Peyer's patch (tissue), 4 donors: ENCODE measurements at places on chromosomes 5 and 9. TPM values are rescaled to one million over a fixed set of nuclear protein-coding genes. Genes with fewer than 3 reads are reported as not detected.

The SELENOP gene
- 1,529 TPM for total RNA-seq

The NPM1 gene
- 171 TPM for total RNA-seq

The C9orf50 gene
- total RNA-seq, result not detected

The IL13 gene
- total RNA-seq, result not detected

DNA sequence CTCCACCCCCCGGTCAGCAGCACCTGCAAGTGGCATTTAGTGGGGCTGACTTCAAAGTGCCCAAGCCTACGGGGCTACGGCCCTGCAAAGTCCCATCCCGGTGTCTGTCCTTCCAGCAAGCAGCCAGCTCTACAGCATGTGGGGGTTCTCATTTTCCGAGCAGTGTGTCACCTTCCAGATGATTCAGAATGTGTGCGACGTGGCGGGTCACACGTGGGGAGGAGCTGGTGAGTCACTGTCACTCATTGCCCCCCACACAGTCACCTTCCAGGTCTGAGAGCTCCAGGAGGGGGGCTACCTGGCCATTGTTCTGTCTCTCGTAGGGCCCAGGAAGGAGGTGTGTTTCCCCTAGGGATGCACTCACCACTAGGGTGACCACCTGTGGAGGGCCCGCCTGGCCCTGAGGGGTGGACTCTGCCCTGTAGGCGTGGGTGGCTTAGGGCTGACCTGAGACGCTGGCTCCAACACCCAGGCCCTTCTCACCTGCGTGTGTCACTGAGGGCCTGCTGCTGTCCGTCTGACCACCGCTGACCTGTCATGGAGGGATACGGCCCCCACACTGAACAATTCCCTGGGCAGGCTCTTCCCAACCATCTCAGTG is 70.2 kb downstream of the SEMA4D start:
- H3K4me1 ChIP-seq, result peaks cover 41% of the 10 kb centered on the region
- H3K36me3 ChIP-seq, result no peaks in the 10 kb centered on the region
- no peak overlapping the region for H3K4me3 ChIP-seq
- peak; percentile 45 for DNase-seq
- H3K27me3 ChIP-seq, result no peaks in the 10 kb centered on the region
- H3K27ac ChIP-seq, result no peak overlapping the region

DNA sequence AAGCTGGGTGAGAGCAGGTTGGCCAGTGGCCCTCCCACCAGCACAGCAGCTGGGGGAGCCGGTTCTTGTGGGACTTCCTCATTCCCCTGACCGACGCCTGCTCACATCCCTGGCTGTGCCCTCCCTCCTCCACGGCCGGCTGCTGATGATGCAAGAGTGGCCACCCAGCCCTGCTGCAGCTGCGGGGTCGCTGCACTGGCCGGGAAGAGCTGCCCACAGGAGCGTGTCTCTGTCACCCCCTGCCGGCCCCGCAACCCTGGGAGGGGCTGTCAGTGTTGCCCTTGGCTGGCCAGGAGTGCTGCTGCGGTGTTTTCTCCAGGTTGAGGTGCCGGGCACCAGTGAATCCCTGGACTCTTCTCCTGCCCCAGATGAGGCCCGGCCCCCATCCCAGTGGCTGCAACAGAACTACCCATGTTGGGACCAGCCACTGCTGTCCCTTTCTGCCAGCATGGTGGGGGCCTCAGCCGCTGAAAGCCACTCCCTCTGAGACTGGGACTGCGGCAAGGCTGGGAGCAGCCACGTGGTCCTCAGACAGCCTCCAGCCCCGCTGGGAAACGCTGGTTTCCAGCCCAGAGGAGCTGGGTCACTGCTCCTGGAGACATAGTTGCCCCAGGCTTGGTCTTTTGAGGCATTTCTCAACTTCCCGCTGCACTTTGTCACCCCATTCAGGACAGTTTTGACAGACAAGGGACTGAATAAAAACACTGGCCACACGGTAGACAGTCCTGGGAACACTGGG is 739 bp downstream of the CARD9 start:
- peak overlapping the region; percentile 12 for H3K4me3 ChIP-seq
- no peak overlapping the region for H3K27ac ChIP-seq
- DNase-seq, result peak; percentile 63
- H3K4me1 ChIP-seq, result no peaks in the 10 kb centered on the region
- no peaks in the 10 kb centered on the region for H3K36me3 ChIP-seq

- DNase-seq, result no peak
- no peak overlapping the region for H3K27ac ChIP-seq
- H3K4me1 ChIP-seq, result no peaks in the 10 kb centered on the region
- H3K4me3 ChIP-seq, result no peak overlapping the region
- no peaks in the 10 kb centered on the region for H3K27me3 ChIP-seq
Measured at GRCh38 chr5:90142541-90142940, 267.0 kb downstream of the CETN3 start.

DNA sequence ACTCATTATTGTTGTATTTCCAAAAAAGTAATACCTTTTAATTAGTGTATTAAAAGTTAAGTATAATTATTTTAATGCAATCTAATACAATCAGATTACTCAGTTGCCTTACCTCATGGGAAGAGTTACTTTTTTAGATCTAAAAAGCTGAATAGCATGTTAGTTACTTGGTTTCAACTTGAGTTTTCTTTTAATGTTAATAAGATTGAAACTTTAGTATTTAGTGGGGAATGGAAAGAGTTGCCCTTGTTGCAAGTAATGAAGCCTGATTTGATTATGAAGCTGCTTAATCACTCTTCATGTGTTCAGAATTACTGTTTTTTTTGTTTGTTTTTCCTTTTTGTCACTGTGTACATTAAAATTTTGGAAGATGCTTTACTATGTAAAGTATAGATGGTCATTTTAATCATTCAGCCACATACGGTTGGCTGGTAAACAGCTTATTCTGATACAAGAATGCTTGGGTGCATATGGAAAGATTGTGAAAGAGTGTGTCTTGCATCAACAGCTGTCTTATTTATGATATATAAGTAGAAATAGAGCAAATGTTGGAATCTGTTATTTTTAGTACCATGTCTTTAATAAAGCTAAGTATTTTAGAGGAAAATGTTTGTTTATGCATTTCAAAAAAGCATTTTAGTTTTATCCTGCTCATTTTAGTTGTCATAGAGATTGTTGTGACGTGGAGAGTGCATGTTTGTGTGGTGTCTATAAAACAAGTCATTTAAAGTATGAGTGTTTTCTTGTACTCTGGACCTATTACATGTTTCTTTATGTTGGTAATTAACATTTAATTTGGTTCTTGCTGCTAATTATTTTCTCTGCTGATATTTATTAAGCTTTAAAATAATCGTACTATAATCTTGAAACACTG is 36.4 kb downstream of the SREK1 start:
- no peaks in the 10 kb centered on the region for H3K4me1 ChIP-seq
- no peak for DNase-seq
- H3K27me3 ChIP-seq, result no peaks in the 10 kb centered on the region
- no peak overlapping the region for H3K4me3 ChIP-seq

- no peak for DNase-seq
- H3K27ac ChIP-seq, result no peak overlapping the region
- H3K4me3 ChIP-seq, result no peak overlapping the region
- no peaks in the 10 kb centered on the region for H3K36me3 ChIP-seq
Measured at GRCh38 chr5:643811-644271, 31.7 kb downstream of the CEP72 start.
